Kidney (tissue), 22 donors: ENCODE measurements at places on chromosomes 1 and 21.

DNA sequence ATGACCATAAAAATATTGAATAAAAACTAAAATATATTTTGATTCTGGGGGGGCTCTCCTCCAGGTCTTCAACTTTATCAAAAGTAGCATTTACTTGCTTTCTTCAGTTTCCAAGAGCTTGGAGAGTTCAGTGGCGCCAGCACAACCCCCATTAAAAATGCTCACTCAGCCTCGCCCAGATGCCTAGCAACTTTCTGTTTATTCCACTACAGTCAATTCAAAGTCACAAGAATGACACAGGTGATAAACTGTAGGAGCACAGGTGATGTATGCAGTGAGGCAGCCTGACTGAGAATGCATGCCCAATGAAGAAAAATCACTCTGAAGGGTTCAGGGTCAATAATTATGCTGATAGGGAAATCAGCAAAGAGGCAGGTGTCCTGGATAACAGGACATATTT lies 159.4 kb upstream of the ATP1B1 start:
- peak; percentile 84 for DNase-seq

- DNase-seq: no peak
Observed at GRCh38 chr1:225347123-225347683, 80.6 kb downstream of the LBR start.

- DNase-seq: no peak
Observed at GRCh38 chr1:156337052-156337887, 822 bp downstream of the CCT3 start.

- DNase-seq: no peak
Observed at GRCh38 chr1:95021805-95022643, 50.7 kb downstream of the ALG14 start.

GRCh38 chr1:108505763-108506070 lies 54.2 kb upstream of the EEIG2 start:
- no peak for DNase-seq

GRCh38 chr1:246971090-246971721 lies 36.7 kb downstream of the ZNF695 start:
- DNase-seq: no peak

DNA sequence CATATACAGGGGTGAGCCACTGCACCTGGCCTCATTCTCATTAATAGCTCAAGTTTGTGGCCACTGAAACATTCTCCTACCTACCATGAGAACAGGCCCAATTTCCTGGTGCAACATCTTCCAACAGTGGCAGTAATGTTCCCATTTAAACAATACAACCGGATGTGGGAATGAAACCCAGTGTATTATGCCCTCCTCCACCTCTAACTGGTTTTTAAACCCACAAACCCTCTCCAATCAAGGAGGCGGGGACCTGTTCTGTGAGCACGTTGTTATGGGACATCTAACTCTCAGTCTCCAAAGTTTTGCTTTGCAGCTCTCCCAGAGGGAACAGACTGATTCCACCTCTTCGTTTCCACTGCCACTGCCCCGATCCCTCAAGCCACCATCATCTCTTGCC lies 2.6 kb downstream of the CTNNBIP1 start:
- no peak for DNase-seq

DNA sequence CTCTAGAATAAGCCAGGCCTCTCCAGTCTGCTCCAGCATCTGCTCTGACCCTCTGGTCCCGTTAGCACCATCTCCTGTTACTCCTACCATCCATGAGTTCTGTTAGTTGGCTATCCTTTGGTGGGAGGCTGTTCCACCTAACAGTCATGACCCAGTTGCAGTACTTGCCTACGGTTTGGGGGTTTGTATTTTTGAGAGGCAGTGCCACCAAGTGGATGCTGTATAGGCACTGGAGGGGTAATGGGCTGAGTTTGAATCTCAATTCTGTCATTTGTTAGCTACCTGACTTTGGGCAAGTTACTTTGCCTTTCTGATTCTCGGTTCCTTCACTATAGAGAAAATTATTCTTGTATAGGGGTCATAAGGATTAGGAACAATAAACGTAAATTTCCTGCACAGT lies 12.1 kb upstream of the C8B start:
- no peak for DNase-seq

DNA sequence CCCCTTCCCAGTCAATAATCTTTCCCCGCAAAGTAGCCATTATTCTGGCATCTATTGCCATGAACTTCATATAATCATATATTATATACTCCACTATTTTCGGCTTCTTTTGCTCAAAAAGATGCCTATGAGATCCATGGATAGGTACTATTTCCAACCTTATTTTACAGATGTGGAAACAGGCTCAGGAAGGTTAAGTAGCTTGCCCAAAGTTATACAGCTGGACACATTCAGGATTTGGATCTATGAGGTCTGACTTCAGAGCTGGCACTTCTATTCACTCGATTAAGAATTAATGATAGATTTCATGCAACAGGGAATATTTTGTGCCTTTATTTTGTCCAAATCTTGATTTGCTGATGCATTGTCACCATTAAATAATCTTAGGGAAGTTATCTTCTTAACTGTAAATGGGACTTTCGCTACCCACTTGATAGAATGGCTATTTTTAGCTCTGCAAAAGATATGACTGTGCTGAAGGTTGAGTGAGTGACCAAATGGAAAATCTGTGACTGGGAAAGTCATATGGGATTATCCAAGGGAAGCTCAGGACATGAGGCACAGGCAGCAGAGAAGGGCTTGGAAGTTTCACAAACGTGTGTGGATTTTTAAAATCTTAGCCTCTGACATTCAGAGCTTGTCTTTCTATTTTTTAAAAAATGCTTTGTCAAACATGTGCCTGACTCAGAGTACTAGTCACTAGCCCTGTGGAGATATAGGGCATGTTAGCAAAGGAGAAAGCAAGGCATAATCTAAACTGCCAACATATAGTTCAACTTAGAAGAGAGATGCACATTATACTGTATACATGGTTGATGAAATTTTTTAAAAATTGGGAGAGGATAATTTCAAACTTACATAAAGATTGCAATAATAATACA lies 36.5 kb downstream of the GIPC2 start:
- no peak for DNase-seq

- peak; percentile 87 for DNase-seq
Observed at GRCh38 chr1:39398278-39399021, 93.0 kb upstream of the BMP8A start.

DNA sequence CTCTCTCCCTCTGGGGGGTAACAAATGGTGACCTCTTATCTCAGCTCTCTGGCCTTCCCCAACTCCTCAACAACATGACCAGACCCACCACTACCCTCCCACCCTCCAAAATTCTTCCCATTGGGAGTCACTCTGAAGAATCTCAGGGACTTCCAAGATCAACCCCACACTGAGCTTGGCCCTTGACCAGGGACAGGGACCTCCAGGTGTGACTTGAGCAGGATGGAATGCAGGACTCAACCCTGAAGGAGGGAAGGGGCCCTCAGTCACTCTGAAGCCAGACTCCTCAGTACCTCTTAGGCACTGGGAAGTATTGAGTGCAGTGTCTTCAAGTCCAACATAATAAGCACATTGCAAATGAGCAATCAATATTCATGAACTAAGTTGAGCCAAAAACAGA lies 1.9 kb downstream of the CASQ1 start:
- DNase-seq: no peak

GRCh38 chr1:19661721-19662228 lies 2.9 kb upstream of the HTR6 start:
- DNase-seq: peak; percentile 66

DNA sequence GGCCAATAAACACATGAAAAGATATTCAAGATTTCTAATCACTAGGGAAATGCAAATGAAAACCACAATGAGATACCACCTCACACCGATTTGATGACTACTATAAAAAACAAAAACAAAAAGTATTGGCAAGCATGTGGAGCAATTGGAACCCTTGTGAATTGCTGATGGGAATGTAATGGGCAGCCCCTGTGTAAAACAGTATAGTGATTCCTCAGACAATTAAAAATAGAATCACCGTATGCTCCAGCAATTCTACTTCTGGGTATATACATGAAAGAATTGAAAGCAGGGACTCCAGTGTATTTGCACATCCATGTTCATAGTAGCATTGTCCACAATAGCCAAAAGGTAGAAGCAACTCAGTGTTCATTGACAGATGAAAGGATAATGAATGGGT lies 12.9 kb upstream of the C1orf115 start:
- no peak for DNase-seq

- DNase-seq: no peak
Observed at GRCh38 chr1:24418898-24419628, 3.5 kb downstream of the NIPAL3 start.

DNA sequence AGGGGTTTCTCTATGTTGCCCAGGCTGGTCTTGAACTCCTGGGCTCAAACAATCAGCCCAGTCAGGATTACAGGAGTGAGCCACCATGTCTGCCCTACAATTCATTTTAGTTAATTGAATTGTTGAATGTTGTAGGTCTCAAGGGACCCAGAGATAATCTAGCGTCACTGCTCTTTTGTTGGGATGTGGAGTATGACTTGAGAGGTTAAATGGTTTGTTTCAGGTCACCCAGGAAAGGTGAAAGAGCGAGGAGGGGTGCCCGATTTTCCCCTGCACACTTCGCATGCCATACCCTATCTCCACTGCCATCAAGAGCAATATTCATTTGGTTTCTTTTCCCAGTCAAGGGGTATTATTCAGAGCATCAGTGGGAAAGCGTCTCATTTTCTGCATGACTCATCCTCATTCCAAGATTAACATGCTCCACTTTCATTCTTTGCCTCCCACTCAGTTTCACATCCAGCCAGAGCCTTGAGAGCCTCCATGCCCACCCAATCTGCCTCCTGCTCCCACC lies 13.1 kb upstream of the SLC30A1 start:
- DNase-seq: no peak

GRCh38 chr1:220839474-220839873 lies 39.8 kb upstream of the HLX start:
- no peak for DNase-seq

GRCh38 chr1:193355178-193355577 lies 168.8 kb upstream of the B3GALT2 start:
- no peak for DNase-seq

GRCh38 chr1:27795601-27796000 lies 22.6 kb downstream of the STX12 start:
- DNase-seq: no peak

DNA sequence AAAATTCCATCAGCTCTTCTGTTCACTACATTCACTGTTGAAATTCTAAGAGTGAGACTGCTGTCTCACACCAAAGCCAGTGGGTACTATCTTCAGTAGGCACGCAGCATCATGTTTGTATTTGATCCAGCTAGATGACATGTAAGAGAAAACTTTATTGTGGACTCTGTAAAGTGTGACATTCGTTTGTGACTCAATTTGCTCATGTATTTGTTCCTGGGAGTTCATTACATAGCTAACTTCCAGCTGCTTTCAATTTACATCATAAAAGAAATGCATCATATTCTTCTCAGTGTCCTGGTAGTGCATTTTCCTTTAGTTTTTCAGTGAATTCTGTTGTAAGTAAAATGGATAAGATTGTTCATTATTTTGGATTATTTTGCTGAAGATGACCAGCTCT lies 31.4 kb downstream of the CTH start:
- no peak for DNase-seq

DNA sequence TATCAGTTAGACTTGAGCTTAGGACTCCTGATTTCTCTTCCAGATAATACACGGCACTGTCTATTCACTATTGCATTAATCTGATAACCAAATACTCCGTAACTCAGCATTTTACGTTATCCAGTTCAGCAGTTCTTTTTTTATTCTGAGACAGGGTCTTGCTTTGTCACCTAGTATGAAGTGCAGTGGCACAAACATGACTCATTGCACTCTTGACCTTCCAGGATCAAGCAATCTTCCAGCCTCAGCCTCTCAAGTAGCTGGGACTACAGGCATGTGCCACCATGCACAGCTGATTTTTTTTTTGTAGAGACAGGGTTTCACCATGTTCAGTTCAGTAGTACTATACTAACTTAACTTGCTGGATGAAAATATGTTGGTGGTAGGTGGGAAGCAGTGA lies 156.4 kb downstream of the PATJ start:
- DNase-seq: no peak

DNA sequence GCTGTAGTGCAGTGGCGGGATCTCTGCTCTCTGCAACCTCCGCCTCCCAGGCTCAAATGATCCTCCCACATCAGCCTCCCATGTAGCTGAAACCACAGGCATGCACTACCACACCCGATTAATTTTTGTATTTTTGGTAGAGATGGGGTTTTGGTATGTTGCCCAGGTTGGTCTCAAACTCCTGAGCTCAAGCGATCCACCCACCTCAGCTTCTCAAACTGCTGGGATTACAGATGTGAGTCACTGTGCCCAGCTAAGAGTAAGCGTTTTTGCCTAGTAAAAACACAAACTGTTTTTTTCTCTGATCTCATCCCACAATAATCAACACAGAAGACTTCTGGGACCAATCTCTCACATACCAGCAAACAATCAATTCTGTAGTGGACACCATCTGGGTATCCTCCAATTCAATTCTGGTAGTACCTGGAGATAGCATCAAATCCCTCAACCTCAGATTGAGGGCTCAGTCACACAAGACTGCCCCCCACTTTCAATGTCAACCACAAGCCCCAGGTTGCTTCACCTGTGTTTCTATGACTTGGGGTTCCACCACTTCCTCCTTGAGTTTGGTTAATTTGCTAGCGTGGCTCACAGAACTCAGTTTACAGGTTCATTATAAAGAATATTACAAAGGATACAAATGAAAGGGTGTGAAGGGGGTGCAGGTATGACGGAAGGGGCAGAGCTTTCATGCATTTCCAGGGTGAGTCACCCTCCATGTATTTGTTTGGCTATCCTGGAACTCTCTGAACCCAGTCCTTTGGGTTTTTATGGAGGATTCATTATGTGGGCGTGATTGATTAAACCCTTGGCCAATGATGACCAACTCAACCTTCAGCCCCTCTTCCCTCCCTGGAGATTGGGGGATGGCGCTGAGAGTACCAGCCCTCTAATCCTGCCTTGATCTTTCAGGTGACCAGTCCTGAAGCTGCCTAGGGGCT lies 40.0 kb upstream of the RHOU start:
- no peak for DNase-seq

DNA sequence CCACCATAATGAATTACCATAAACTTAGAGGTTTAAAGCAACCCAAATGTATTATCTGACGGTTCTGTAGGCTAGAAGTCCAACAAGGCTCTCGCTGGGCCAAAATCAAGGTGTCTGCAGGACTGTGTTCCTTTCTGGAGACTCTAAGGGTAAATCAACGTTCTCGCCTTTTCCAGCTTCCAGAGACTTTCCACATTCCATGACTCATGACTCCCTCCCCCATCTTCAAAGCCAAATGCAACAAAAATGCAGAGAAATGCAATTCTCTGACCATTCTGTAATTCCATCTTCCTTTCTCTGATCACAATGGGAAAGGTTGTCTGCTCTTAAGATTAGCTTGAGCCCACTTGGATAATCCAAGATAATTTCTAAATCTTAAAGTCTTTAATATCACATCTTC lies 287.1 kb downstream of the LTN1 start:
- DNase-seq: no peak
